ENCODE measurements at places on chromosomes 3 and 15.

- DNase-seq: no peak
These were observed 54.2 kb downstream of the PIK3R4 start for GRCh38 chr3:130692455-130692854.

DNA sequence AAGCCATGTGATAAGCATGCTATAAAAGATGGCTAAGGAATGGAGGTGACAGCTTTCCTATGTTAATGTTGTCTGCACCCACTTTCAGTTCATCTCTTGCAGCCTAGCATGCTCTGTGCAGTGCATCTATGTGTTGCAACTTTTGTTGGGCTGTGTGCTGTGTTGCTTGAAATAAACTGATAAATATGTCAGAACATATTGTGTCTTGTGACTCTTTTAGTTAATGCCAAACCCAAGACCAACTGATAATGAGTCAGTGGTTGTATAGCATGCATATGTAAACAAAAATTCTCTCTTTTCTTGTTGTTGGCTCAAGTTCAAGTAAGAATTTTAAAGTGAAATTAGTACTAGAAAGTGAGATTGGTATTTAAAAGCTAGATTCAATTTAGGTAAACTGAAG, 37.0 kb upstream of the SCN10A start:
- DNase-seq: no peak

DNA sequence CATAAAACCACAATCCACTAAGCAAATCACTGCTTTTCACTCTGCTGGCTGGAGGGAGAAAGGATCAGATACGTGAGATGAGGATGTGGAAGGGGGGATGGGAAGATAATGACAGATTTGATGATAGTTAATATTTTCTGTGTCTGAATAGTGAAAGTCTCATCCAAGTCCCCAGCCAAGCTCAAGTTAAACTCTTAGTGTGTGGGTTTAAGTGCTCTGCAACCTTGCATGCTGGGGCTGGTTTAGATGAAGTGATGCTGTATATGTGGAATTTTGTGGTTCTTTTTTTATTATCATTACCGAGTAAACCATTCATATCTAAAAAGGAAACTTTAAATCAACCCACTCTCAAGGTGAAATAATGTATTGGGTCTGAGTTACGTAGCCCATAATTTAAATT, 111.0 kb downstream of the TPRG1 start:
- no peak for DNase-seq

DNA sequence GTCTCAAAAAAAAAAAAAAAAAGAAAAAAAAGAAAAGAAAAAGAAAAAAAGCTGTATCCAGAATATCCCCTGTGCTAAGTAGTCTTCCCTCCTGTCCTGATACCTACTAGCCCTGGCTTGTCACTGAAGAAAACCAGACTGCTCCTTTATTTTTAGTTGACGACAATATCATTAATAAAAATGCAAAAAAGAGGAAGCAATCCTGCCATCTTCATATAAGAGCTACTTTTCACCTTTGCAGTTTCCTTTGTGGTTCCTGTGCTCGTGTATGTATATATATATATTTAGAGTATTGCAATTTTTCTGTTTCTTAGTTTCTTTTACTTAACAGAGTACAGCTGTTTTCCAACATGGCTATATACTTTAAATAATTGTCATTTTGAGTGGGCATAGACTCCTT, 13.6 kb downstream of the C3orf20 start:
- DNase-seq: no peak

DNA sequence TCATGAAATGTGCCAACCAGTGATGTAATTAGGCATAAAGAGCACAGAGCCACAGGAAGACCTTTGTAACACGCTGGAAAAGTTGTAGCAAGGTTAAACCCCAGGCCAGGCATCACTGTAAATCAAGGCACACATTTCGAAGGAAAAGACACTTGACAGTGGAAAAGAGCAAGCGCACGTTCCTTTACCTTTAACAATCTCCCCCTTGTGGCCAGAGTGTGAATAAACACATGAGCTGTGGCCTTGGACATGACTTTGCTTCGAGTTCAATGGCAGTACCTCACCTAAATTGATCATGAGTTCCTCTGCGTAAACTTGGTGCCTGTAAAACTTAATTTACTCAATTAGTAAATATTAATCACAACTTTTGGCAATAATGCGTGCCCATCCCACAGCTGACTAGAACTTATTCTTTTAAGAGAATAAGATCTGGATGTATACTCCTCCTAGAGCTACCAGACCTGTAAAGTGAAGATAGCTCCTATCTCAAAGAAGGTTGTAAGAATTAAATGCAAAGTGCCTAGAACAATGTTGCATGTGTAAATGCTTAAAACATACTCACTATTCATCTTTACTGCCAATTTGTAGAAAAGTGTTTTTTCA, 757.0 kb upstream of the NECTIN3 start:
- DNase-seq: peak; percentile 37

- no peak for DNase-seq
These were observed 38.2 kb upstream of the ALDH1A3 start for GRCh38 chr15:100841426-100841825.

DNA sequence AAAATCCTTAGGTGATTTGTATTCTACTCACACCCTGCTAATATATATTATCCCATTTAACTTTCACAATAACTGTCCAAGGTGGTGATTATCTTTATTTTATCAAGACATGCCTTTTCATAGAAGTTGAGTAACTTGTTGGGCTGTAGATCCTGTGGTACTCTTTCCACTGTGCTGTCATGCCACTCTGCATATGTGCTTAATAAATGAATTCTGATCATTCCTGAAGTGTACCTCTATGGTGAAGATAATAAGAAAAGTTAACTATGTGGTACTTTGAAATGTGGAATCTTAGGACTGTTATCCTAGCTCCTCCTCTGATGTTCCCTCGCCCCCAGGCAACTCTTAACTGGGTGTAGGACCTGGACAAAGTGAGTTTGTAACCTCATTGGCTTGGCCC, 5.2 kb downstream of the SNRK start:
- no peak for DNase-seq

GRCh38 chr3:37029516-37030163, 36.3 kb downstream of the MLH1 start:
- DNase-seq: no peak

DNA sequence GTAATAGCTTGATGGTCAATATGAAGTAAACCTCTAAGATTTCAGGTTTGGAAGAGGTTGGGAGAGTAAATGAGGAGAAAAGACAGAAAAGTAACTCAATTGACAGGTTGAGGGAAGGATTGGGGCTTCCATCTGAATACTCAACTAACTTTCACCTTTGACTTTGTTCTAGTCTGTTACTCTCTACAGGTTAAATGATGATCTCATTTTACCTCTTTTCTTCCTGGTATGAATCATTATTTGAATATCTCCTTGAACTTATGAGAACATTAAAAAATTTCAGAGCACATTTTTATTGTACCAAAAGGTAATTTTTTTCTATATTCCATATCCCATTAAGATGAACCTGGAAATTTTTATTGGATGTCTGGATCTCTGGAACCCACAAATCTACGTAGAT, 87.9 kb upstream of the KCNH8 start:
- no peak for DNase-seq

DNA sequence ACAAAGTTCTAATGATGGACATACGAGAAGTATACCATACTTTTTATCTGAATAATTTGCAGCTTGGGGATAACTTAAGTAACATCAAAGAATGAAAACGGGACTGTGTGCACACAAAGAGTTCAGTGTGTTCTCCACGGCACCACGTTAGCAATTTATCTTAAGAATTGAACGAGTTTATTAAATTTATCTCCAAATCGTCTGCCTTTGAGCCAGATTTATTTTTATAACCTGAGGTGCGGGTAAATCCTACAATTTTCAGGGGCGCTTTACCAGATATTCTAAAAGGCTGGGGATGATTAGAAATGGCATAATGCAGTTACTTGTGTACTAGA, 3.5 kb downstream of the CHD2 start:
- no peak for DNase-seq

DNA sequence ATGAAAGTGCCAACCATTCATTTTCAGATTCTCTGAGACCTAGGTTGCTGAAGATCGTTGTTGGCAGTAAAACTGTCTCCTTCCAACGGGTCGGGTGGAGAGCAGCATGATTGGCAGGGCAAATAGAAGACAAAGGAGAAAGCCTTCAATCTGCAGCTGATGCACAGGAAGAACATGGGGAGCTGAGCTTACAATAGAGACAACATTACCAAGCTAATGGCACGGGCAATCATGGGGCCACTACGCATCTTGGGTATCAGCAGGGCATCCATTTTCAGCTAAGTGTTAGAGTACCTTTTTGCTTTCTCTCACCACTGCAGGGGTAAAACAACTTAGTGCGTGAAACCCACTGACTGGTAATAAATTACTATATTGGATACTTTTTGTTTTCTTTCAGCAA, 114.8 kb downstream of the WDR72 start:
- no peak for DNase-seq

- DNase-seq: no peak
These were observed 27.6 kb upstream of the VILL start for GRCh38 chr3:37963016-37963415.

DNA sequence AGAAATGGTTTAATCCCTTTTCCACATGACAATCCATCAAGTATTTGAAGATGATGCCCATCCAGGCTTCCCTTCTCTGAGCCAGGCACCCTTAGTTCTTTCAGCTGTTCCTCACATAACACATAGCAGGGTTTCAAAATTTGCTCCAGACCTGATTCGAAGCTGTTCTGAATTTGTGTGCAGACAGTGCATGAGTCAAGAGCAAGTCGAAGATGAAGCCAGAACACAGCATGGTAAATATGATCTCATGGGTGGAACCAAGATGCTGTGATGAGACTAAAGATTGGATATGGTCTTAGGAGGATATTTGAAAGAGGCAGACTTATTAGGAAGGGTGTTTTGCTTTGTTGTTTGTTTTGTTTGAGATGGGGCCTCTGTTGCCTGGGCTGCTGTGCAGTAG, 32.6 kb upstream of the PDE8A start:
- DNase-seq: no peak

DNA sequence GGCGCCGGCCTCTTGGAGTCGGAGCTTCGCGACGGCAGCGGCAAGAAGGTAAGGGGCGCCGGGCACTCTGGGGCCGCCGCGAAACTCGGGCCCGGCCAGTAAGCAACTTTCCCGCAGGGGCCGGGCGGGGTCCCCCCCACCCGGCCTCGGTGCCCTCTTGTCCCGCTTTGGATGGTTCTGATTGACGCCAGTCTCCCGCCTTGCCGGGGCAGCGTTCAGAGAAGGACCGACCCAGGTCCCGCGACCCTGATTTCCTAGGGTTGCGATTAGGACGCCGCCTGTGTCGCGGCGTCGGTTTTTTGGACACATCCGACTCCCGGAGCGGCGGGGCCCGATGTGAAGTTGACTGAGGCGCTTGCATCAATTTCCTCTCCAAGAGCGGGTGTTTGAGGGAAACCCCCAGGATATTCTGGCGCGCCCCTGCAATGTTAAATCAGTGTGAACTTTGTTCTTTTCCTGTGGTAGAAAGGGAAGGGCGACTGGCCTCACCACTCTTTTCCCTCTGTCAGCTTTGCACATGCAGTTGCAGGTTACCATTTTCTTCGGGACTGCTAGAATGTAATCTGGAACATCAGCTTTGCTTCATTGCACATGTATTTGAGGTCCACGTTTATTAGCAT, 755 bp downstream of the PDE8A start:
- DNase-seq: peak; percentile 62

DNA sequence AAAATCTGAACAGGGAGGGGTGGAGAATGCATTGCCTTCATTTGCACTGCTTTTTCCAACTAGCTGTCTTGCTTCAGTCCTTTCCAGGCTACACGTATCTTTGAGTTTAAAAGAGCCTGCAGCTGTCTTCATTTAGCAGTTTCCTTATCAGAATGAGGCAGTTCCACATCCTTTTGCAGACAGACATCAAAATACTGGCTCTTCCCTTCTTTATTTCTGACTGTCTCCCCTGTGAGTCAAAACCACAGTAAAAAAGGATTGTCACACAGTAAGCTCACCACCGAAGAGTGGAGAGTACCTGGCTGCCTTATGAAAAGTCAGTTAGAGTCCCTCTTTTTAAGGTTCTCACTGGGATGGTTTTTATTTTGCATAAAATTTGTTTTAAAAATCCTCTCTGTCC, 205.5 kb upstream of the CD96 start:
- no peak for DNase-seq

DNA sequence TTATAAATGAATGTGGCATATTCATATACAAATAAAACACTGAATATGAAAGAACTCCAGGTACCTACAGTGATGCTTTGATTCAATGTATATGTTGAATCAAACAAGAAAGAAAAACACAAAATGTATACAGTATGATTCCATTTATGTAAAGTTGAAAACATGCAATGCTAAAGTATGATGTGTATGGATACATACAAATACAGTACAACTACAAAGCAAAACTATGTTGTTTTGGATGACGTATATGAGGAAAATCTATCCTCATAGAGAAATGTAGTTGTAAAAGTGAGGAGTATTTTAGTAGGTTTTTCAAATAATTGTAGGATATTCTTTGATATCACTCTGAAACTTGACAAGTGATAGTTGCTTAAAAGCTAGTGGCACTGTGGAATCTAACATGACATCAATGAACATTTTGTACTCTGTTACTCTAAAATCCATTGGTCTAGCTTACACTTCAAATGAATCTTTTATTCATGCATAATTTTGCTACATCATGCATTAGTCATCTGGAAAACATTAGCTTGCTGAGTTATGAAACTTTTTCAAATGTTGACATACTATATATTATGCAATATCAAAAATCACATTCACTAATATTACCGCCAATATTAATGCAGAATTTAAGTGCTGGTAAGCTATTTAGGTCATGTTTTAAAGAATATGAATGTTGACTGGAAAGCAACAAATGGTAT, 278.1 kb upstream of the CHRNA7 start:
- DNase-seq: no peak

DNA sequence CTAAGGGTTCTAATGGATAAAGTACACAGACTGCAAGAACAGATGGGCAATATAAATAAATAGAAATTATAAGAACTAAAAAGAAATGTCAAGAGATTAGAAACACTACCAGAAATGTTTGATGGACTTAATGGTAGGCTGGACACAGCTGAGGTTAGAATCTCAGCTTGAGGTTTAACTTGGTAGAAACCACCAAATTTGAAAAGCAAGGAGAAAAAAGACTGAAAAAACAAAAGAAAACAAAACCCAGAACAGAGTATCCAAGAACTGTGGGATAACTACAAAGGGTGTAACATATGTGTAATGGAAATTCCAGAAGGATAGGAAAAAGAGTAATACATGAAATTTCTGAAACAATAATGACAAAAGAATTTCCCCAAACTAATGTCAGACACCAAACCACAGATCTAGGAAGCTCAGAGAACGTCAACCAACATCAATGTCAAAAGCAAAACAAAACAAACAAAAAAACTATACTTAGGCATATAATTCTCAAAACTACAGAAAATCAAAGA, 35.0 kb downstream of the RFX7 start:
- no peak for DNase-seq

GRCh38 chr3:171775943-171776342, 34.3 kb downstream of the PLD1 start:
- no peak for DNase-seq

Measured in T-cell (primary cell).